ENCODE measurements at places on chromosomes 11 and 22.

DNA sequence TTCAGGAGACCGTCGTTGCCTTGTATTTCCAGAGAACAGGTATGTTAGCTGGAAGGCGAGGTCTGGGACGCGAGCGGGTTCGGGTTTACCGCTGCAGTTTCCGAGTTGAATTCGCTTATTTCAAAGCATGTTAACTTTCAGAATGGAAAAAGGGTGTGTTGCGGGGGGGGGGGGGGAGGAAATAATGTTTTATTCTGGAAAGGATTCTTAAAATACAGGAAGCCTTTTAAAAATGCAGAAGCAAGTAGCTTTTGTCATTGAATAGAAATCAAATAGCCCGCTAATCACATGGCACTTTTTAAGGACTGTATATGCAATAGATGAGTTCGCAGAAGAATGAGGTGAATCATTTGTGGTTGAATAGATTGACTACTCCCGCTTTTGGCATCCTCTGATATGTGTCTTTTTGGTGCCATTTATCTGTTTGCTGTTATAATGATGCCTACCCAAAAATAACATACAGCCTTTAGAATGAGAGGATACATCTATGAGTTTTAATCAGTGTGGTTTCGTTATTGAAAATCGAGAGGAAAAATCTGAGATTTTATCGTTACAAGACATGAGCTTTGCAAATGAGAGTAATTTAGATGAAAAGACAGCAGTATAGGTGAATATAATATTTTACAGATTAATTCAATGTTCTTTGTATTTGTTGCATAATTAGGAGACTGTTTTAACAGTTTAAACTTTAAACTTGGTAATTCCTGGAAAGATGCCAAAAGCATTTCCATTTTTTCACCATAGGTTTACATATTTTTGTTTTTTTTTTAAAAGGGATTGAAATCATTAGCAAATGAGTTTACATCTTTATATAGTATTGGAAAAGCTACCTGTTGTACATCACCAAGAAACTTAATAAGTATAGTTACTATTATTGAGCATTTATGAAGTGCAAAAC, 1.7 kb downstream of the PDE3B start:
- no peak for DNase-seq

- no peak for DNase-seq
These were observed 3.4 kb upstream of the CAPN5 start for GRCh38 chr11:77063407-77063806.

DNA sequence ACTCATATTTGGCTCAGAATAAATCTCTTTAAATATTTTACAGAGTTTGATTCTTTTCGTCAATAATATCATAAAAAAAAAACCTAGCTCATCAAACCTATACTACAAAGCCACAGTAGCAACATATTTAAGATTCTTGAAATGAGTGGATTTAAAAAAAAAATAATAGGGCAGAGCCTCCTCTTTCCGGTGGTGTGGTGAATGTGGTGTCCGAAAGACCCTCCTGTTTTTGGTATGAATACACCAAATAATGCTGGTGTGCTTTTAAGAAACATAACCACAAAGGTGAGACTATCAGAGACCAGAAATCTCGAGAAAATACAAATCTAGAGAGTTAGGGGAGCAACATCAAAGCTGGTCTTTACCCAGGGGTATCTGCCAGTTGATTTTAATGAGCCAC, 342.6 kb downstream of the TBC1D22A start:
- DNase-seq = no peak

DNA sequence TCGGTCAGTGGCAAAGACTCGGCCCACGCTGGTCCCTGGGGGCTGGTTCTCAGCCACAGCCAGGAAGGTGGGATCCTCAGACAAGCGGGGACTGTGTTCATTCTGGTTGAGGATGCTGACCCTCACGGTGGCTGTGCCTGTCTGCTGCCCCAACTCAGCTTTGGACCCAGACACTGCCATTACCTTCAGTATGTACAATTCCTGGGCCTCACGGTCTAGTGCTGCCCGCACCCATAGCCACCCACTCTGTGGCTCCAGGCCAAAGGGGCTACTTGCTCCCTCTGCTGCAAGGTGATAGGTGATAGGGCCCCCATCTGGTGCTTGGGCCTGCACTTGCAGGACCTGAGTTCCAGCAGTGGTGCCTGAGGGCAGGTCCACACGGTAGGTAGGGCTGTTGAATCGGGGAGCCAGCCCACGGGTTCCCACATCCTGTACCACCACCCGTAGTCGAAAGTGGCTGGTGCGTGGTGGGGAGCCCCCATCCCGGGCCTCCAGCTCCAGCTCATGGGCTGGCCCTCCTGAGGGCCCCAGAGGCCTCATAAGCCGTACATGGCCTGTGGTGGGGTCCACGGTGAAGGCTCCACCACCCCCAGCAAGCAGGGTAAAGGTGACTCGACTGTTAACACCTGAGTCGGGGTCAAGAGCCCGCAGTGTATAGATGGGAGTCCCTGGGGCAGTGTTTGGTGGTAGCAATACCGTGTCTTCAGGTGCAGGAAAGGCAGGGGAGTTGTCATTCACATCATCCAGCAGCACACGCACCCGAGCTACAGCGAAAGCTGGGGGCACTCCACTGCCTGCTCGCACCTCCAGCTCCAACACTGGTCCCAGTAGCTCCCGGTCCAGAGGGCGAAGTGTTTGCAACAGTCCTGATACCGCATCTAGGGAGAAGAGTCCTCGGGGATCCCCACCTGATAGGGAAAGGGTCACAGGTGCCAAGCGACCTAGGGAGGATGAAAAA, 13.2 kb upstream of the TPP1 start:
- DNase-seq = no peak

- DNase-seq = no peak
These were observed 7.0 kb upstream of the POLA2 start for GRCh38 chr11:65254724-65255123.

DNA sequence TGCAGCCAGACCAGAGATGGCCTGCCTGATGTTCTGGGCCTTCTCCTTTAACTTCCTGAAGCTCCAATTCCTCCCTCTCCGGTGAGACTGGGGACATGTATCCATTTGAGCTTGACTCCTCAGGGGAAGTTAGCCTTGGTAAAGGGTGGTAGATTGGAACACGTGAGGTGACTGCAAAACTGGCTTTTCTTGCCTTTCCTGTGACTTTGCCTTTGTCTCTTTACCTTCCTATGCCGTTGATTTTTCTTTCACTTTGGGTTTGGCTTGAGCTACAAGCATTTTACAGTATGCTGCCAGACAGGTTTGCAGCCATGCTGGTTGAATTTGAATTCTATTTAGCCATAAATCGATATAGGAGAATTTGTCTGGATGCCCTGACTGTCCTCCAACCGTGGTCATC, 16.8 kb upstream of the GLYATL1 start:
- no peak for DNase-seq

DNA sequence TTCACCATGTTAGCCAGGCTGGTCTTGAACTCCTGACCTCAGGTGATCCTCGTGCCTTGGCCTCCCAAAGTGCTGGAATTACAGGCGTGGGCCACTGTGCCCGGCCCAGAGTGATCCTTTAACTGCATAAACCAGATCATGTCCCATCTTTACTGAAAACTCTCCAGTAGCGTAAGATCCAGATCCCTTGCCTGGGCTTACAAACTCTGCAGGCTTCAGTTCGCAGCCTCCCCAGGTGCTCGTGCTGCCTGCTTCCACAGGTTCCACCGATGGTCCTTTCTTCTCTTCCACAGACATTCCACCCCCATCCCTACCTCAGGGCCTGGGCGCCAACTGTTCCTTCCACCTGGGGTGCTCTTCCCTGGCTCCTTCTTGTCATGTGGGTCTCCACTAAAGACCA, 88.8 kb upstream of the SHANK2 start:
- DNase-seq = no peak

DNA sequence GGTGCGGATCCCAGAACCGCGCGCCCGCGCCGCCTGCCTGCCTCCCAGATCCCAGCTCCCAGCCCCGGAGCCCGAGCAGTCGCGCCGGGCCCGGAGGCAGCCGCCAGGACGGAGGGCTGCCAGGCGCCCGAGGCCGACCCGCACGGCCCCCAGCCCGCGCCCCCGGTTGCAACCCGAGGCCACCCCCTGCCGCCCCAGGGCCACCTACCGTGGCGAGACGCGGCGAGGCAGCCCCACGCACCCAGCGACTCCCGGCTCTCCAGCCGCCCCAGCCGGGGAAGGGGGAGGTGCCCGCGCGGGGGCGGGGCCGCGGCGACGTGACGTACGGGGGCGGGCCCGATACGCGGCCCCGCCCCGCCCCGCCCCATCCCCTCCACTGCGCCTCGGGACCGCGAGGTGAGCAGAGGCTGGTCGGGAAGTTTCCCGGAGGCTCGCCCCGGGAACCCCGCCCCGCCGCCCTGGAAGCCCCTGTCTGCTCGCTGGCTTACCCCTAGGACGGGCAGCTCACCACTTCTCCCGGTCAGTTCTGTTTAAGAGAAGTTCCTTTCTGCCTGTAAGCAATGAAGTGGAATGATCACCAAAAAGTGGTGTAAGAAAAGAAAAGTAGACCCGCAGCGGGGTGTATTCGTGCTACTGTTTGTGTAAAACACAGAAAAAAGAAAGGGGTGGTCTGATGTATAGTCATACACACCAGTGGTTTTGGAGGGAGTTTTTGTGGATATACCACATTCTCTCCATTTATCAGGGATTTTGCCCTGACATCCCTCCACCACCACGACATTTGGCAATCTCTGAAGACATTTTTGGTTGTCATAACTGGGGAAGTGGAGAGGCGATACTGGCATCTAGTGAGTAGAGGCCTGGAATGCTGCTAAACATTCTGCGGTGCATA, at the start of gene TPST2:
Gene TPST2 (minus strand): TSS at position 288 of the 892 bp plus-strand sequence. CDS start 48,502 bp downstream, outside the sequence.
- peak; percentile 66 for DNase-seq

DNA sequence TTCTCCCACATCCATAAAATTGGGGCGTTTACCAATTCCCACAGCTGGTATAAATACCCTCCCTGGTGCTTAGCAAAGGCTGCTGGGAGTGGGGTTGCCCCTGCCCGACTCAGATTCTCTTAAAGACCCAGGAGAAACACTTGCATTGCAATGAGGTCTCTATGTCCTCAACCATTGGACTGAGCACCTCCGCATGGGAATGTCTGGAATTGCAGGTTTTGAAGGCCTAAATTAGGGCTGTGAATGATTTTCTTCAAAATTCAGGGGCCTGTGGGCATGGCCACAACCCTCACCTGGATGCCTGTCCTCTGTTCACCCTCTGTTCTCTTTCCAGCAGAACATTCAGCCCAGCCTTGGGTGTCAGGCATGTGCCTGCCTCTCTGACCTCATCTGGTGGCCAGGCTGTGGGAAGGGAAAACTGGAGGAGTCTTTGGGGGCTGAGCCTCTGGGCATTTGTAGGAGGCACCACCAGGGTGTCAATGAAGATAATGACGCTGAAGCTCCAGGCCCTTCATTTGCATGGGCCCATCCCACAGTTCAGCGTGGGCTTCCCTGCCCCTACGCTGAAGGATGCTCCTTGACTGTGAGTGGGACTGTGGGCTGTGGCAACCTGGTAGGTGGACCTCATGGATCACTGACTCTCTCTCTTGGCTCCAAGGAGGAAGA, 52.7 kb upstream of the MYEOV start:
- no peak for DNase-seq

DNA sequence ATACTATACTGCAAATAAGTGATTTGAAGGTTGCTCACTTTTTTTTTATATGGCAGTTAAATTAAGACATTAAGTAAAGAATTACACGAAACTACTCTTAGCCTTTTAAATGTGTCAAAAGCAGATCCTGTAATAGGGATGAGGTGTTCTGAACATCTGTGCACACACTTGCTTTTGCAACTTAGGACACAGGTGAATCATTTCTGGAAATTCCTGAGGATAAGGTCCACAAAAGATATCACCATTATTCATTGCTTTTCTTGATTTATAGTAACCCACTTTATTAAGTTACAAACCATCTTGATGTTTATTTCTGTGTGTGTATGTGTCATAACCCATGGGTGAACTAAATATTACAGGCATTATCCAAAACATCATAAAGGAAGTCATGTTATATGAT, 55.9 kb downstream of the SLC5A12 start:
- DNase-seq = no peak

- DNase-seq = no peak
These were observed 12.8 kb downstream of the PLAAT4 start for GRCh38 chr11:63549411-63549810.

DNA sequence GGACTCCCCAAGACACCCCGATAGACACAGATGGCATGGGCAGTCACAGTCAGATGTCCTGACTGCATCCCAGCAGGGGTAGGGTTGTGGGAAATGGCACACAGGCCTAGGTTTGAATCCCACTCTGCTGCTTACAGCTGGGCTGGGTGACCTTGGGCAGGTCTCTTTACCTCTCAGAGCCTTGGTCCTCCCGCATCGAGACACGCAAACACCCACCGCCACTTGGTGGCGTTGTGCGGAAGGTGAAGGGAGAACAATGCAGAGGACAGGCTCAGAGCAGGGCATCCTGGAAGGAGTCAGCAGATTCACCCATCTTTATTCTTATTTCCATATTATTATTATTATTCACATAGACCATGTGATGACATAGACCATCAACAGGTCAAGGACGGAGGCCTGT, 140.5 kb downstream of the MIAT start:
- peak; percentile 12 for DNase-seq

DNA sequence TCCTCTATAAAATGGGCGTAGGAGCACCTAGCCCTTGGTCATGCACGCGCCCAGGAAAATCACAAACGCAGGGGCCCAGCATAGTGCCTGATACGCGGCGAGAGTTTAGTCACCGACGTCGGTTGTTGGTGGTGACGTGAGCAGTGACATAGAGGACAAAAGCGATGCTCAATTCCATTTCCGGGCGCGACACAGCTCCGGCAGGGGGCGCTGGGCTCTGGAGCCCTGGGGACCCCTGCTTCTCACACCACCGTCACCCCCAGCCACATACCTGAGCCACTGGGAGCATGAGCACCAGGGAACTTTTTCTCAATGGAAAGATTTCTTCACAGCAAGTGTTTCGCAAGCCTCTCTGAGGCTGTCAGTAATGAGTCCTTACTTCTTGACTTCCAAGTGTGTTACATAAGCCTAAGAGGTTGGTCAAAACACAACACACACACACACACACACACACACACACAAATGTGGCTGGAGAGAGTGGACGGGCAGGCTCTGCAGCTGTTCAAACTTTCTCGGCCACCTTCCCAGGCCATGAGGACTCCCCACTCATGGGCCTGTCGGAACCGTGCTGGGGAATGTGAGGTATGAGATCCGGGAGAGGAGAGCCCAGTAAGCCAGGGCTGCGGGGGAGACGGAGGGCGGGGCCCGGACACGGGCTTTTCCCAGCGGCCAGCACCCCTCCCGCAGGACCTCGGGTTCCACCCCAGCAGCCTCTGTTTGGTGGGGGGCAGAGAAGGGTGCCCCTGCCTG, 36.9 kb upstream of the LINC01488 start:
- no peak for DNase-seq

DNA sequence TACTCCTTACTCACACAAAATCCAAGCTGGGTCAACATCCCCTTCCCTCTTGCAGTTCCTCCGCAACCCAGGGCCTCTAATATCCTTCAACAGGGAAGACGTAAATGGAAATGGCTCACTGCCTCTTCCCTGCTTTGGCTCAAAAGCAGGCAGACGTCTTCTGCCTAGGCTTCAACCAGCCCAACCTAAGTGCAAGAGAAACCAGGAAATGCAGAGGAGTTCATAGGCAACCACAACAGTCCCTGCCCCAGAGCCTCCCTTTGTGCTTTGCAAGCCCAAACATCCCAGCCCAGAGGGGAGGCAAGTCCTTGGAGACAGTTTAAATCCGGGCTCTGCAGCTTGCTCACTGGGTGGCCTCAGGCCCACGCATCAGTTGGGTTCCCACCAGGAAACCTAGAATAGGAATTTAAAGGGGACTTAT, 33.3 kb downstream of the CD6 start:
- no peak for DNase-seq
